ENCODE measurements at places on chromosomes 3 and 15. TPM values are rescaled to one million over a fixed set of nuclear protein-coding genes. Genes with fewer than 3 reads are reported as not detected.

Gene CBLB
- 54.6 TPM for total RNA-seq

Gene UACA
- total RNA-seq = 25.8 TPM

Gene FHIT
- 24.5 TPM for total RNA-seq

Gene CTDSPL
- total RNA-seq = 47.3 TPM

Gene IMPG2
- 0.14 TPM for total RNA-seq

Gene SLC25A26
- 45.9 TPM for total RNA-seq

Data from Right ventricle myocardium inferior (tissue), 1 donor.